ENCODE measurements at places on chromosomes 4 and X. TPM values are rescaled to one million over a fixed set of nuclear protein-coding genes. Genes with fewer than 3 reads are reported as not detected.

DNA sequence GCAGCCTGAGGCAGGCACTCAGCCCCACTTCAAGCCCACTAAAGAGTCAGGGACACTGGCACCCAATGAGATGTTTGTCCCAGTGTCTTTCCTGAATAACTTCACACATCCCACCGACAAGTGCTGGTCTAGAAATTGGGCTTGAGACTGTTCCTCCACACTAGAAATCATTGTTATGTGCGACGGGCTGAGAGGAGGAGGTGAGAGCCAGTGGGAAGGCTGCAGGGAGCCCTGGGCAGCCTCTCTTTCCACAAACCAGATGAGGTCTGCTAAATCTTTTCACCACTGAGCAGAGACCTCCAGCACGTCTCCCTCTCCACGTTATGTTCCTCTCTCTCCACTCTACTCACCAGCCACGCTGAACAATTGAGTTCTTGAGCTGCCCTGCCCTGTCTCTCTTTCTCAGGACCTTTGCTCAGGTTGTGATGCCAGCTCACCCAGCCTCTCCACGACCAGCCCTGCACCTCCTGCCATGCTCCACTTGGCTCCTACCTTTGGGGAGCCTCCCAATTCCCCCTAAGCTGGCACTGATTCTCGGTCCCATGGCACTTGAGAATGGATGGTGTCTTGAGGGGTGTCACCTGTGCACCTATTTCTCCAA lies 8.4 kb downstream of the SCD5 start:
- DNase-seq: no peak

GRCh38 chr4:38136604-38137003 lies 176.4 kb downstream of the PTTG2 start:
- no peak for DNase-seq

Gene HHIP
- polyA plus RNA-seq: 3.2 TPM

GRCh38 chrX:45757272-45757671 lies 556.6 kb upstream of the DIPK2B start:
- DNase-seq: no peak

- DNase-seq: no peak
These were observed 124.0 kb downstream of the PRKX start for GRCh38 chrX:3589474-3589873.

GRCh38 chrX:44344687-44345086 lies 1.2 kb upstream of the EFHC2 start:
- DNase-seq: peak; percentile 19

DNA sequence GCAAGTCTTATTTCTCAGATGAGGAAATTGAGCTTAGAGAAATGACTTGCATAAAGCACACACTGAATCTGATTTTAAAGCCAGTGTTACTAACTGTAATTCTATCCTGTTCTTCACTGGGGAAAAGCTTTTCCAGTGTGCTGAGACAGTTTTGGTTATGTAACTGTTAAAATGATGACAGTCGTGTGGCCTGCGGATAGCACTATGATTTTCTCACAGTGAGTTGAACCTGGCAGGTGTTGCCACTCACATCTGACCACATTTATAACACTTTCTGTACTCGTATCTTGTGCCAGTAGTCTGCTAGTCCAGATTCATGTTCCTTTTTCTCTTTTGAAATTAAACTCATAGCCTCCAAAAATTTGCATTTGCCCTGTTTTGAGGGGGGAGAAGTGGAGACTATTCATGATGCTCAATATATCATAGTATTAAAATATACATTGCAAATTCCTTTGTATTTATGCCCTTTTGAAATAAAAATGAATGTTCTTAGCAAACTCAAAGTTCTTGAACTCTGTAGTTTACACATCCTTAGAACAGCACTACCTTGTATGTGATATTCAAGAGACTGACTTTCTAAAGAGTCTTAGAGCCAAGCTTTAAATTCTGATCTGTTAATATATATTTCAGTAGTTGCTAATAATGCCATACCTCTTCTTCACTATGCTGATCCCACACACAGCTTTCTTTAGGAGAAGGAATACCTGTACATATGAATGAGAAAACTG lies 132.3 kb downstream of the PDLIM5 start:
- no peak for DNase-seq

- no peak for DNase-seq
These were observed 13.2 kb downstream of the CLDN34 start for GRCh38 chrX:9980401-9980800.

DNA sequence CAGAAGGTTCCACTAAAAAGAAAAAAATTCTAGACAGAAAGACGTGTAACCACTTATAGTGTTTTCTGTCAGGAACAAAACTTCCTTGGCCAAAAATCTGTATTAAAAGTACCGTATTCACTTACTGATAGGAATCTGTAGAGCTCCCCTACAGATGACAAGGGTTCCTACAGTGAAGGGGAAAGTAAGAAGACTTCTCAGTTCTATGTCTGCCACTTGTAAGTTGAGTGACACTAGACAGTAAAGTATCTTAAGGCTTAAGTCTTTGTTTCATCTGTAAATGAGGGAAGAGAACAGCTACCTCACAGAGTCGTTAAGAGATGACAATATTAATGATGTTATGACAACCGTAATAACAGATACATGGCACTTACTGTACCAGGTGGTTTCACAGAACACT lies 3.3 kb downstream of the COQ2 start:
- DNase-seq: no peak

Gene NPY2R
- polyA plus RNA-seq: not detected

Gene FMR1NB
- not detected for polyA plus RNA-seq

GRCh38 chr4:98557194-98557892 lies 101.1 kb downstream of the TSPAN5 start:
- no peak for DNase-seq

Gene NDST4
- polyA plus RNA-seq: 0.19 TPM

DNA sequence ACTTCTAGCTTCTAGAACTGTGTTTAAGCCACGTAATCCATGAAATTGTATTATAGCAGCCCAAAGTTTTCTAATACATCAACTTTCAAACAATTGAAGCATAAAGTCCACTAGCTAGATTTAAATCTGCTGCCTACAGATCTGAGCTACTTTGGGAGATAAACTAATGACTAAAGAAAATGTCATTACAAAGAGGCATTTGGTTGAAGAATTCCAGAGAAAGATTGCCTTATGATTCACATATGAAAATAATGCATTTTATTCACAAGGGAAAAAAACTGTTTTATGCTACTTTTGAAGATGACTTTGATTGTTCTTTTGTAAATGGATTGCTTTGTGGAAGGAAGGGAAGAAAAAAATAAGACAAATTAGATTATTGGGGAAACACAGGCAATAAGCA lies 124.1 kb upstream of the SLIT2 start:
- no peak for DNase-seq

Gene IL2
- not detected for polyA plus RNA-seq

DNA sequence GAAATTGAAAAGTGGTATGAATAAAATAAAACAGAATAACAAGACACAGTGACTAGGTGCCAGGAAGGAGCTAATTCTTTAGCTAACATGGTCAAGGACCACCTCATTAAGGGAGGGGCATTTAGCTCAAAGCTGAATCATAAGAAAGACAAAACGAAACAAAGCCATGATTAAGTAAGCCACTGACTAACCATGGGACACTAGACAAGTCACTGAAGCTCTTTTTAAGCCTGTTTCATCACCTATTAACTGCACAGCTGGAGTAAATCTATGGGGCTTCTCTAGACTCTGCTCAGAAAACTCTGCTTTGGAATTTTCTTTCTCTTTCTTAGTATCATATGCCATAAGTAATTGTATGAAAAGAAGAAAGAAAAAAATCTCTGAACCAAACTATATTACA lies 49.8 kb upstream of the C1QTNF7 start:
- DNase-seq: no peak

DNA sequence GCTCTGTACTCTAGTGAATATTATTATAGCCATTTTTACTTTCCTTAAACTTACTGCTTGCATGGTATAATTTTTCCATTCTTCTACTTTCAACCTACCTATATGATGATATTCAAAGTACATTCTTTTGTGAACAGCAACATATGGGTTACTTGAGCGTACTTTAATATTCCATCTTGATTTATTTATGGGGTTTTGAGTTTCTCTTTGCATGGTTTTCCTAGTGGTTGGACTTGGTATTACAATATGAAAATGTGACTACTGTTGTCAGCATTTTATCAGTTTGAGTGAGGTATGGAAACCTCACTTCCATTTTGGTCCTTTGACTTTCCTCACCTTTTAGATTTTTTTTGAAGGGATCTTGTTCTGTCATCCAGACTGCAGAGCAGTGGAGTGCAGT lies 35.9 kb downstream of the ADGRG4 start:
- no peak for DNase-seq
